ENCODE measurements at places on chromosomes 3 and 15.
A peak's percentile ranks its signal among the peaks of the same experiment; 100 is the strongest.

DNA sequence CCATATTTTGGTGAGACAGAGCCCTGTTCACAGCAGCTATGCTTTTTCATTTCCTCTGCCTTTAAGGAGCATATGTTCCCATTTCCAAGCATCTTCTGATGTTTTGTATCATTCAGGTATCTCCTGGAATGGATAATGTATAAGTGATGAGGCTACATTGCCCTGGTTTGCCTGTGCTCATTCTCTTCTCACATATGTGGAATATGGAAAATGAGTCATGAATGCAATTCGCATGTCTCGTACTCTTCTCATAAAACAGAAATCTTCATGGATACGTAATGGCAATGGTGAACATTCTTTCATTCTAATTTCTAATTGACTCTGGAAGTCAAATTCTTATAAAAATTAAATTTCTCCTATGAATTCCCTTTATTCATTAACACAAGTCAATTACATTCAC lies 143.1 kb downstream of the CDIN1 start:
- DNase-seq: no peak

DNA sequence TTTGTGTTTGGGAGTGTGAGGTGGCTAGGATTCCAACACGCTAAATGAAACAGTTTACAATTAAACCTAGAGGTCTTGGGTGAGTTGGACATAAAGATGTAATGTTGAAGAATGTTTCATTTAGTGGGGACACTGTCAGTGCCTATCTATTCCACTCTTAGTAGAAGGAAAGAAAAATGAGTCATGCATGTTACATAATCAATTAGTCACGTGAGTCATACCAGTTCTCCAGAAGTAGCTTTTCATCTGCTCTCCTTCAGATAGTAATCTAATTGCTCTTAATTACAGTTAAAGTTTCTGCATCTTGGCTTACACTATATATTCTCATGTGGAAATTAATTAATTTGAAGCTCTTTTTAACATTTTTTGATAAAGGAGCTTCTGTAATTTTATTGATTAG lies 115.7 kb upstream of the P2RY1 start:
- DNase-seq: no peak

GRCh38 chr3:106302451-106303221 lies 433.8 kb upstream of the CBLB start:
- DNase-seq: peak; percentile 89

DNA sequence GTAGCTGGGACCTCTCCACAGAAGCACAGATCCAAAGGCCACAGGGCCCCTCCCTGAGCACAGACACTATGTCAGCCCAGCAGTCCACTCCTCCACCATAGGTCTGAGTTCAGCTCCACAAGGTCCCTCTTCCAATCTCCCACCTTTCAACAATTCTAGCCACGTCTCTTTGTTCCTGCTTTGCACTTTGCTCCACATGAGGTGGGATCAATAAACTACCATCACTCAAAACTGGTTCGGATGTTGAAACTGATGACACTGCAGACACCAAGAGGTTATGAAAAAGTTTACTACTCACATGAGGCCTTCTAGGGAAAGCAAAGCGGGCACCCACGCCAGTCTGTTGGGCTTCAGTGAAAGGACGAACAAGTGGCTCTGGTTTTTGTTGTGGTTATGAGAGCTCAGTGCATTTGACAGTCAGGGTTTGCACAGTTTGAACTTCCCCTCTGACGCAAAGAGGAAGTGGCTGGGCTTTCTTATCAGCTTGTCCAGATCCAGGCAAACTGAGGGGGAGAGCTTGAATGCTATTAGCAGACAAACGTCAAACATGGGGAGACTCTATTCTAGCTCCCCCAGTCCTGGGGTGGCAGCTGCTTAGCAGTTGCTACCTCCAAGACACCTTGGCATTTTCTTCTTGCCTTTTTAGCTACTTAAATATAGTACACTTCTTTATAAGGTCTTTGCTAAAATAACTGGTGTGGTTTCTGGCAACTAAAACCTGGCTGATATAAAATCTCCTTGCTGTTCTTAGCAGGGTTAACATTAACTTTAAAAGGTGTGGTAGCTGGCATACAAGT lies 37.8 kb downstream of the ZNF445 start:
- peak; percentile 100 for DNase-seq

GRCh38 chr3:8574040-8574669 lies 70.4 kb downstream of the SSUH2 start:
- DNase-seq: no peak

GRCh38 chr3:88267-88666 lies 108.3 kb upstream of the CHL1 start:
- no peak for DNase-seq

DNA sequence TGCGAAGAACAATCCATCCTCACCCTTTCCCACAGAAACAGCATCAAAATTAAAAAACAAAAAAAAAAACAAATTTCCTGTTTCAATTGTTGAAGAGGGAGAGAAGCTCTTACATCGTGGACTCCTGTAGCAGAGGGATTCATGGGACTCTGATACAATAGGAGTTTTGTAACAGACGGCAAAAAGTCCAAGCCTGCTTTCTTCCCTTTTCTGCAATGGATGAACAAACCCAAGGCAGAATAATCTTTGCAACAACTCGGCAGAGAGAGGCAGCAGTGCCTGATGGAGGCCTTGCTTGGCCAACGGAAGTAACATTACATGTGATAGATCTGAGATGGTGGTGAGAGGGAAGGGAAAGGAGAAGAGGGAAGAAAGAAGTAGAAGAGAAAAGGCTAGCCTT lies 26.9 kb downstream of the CCR4 start:
- DNase-seq: no peak

GRCh38 chr15:91992945-91993344 lies 139.4 kb downstream of the SLCO3A1 start:
- peak; percentile 9 for DNase-seq

DNA sequence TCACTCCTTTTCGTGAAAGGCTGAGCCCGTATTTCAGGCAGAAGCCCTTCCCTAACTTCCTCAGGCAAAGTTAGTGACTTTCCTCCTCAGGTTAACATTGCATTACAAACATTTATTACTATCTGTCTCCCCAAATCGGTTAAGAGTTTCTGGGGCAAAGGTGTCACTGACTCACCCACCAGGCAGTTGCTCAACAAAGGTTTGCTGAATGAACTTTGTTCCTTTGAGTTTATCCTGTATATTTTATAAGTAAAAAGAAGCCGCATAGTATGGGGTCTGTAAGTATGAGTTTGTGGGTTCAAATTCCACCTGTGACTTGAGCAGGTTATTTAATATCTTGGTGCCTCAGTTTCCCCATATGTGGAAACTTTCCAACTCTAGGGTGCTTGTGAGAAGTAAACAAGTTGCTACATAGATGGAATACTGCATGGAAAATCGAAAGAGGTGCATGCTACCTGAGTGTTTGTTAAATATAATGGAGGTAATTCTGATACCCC lies 177.7 kb downstream of the THRB start:
- no peak for DNase-seq

Measured in Jurkat, Clone E6-1 (cell line).